ENCODE measurements at places on chromosomes 7 and 10. TPM values are rescaled to one million over a fixed set of nuclear protein-coding genes. Genes with fewer than 3 reads are reported as not detected.

Gene GRID1
- total RNA-seq: 1.4 TPM

DNA sequence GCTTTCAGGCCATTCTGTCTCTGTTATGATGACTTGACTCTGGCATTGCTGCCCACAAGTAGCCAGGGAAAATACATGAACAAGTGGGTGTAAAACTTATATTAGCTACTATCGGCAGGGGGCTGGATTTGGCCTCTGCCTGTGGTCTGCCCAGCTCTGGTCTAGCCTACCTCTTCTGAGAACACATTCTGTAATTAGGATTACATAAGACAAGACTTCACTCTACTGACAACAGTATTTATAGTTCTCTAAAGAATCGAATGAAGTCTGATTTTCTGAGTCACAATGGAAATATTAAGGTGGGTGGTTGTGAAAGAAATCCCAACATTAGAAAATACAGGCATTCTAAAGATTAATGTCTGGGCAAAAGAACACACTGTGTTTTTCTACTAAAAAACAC is 55.5 kb downstream of the DLD start:
- peaks cover 3% of the 10 kb centered on the region for H3K36me3 ChIP-seq
- peaks cover 31% of the 10 kb centered on the region for H3K4me1 ChIP-seq
- no peaks in the 10 kb centered on the region for H3K27me3 ChIP-seq
- DNase-seq: no peak
- H3K4me3 ChIP-seq: no peak overlapping the region
- H3K27ac ChIP-seq: peak overlapping the region; percentile 29

Gene PDK4
- total RNA-seq: 227 TPM

DNA sequence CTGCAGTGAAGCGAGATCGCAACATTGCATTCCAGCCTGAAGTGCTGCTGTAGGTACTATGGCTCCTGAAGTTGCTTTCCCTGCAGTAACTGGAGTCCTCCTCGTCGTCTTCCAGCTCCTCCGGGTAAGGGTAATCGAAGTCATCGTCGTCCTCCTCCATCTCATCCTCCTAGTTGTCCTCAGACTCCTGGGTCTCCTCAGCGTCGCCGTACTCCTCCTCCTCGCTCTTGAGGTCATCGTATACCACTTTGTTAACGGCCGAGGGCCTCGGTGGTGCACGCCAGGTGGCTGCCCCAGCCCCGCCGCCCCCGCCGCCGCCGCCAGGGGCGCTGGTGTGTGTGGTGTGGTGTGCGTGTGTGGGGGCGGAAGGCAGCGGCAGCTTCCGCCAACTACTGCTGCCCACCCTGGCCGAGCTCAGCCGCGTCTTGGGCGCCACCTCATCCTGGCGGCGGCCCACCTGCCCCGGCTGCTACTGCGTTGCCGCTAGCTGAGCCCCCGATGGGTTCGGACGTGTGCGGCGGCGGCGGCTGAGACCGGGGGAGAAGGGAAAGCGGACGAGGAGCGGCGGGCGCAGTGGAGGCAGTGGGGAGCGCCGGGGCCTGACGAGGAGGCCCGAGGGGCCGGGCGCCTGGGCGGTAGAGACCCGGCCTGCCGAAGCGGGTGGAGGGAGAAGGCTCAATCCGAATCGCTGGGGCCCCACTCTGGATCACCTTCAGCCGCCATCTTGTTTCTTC is 11.8 kb upstream of the ACBD5 start:
- no peak for DNase-seq
- H3K27ac ChIP-seq: peak overlapping the region; percentile 71
- no peaks in the 10 kb centered on the region for H3K4me1 ChIP-seq

GRCh38 chr7:37901890-37902524 is 14.6 kb downstream of the SFRP4 start:
- no peak for DNase-seq
- no peaks in the 10 kb centered on the region for H3K4me1 ChIP-seq
- H3K27me3 ChIP-seq: no peaks in the 10 kb centered on the region
- no peak overlapping the region for H3K4me3 ChIP-seq
- no peak overlapping the region for H3K27ac ChIP-seq
- H3K36me3 ChIP-seq: peaks cover under 1% of the 10 kb centered on the region

GRCh38 chr10:70967591-70968587 is 79.5 kb upstream of the PCBD1 start:
- H3K36me3 ChIP-seq: no peaks in the 10 kb centered on the region
- H3K27me3 ChIP-seq: no peaks in the 10 kb centered on the region
- DNase-seq: no peak
- no peak overlapping the region for H3K27ac ChIP-seq
- no peak overlapping the region for H3K4me3 ChIP-seq

- H3K27ac ChIP-seq: no peak overlapping the region
- H3K4me3 ChIP-seq: no peak overlapping the region
- no peaks in the 10 kb centered on the region for H3K27me3 ChIP-seq
- H3K4me1 ChIP-seq: no peaks in the 10 kb centered on the region
These were observed 77.6 kb upstream of the MAGI2 start for GRCh38 chr7:79531116-79531515.

Gene PRR15
- not detected for total RNA-seq

Data from ascending aorta (tissue), 2 donors.